ENCODE measurements at places on chromosomes 12 and 14. TPM values are rescaled to one million over a fixed set of nuclear protein-coding genes. Genes with fewer than 3 reads are reported as not detected.

Gene C12orf50
- total RNA-seq, result not detected

DNA sequence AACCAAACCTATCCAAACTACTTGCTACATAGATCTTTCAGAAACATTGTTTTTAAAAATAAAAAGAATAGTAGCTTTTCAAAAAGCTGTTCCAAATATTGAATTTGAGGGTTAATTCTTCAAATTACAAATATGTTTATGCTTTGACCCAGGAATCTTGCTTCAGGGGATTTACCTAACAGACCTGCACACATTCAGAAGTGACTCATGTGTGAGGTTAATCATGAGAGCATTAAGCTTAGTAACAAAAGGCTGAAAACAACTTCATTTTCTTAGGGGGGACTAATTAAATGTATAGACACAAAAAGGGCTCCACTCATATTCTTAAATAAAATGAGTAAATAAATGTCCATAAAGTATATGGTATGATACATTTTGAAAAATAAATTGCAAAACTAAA is 672.4 kb upstream of the FLRT2 start:
- DNase-seq, result peak; percentile 38

DNA sequence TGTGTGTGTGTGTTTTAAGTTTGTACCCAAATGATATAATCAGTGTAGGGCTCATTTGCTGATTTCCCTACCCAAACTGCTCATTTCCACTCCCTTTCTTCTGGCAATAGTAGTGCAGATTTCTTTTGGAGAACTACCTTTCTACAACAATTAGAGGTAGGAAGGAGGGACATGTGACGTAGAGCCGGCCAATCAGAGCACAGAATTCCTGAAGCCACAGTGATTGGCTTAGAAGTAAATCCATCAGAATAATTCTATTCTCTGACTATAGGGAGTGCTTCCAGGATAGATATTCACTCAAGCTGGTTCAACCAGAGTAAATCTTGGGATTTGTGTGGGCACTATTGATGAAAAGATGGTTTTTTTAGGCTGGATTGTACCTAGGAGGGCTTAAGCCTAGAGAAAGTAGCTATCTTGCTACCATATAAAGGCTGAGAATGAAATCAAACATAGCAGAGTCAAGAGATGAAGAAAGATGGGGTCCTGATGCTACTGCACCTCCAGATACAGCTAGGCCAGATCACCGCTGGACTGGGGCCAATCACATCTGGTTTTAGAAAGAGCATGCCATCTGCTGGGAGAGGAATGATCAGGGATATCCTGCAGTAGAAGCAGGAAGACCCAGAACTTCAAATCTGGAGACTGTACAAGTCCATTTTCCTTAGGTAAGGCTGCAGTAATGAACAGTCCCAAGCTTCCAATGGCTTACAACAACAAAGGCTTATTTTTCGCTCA is 54.1 kb upstream of the NUAK1 start:
- no peak for DNase-seq

- no peak for DNase-seq
Observed at GRCh38 chr12:66663611-66664010, 15.3 kb downstream of the GRIP1 start.

DNA sequence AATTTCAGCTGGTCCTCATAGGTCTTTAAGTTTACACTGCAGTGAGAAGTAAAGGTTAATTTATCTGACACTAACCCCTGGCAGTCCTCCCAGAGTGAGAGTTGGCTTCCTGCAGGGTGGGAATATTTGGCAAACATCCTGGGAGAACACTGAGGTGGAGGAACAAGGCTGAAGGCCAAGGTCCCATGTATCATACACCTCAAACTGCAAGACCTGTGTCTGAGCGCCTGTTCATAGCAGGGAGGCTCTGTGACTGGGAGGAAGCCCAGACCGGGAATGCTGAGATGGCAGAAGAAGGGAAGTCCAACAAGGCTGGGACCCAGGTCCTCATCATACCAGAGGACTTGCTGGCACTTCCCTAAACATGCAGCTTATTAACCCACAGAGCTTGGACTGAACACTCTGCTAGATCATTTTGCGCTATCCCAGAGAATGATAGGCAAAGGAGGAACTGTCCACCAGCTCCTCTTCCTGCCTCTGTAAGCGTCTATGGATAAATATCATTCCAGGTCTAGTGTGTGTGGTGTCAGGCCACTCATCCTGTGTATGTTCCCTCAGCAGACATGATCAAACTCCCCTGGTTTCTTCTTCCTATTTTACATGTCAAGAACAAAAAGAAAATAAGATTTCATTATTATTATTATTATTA is 199.6 kb upstream of the CNOT2 start:
- DNase-seq, result no peak

Measured in kidney epithelial cell (primary cell).